Ascending aorta (tissue), 2 donors: ENCODE measurements at places on chromosomes 4 and X. TPM values are rescaled to one million over a fixed set of nuclear protein-coding genes. Genes with fewer than 3 reads are reported as not detected.

- no peak for DNase-seq
Observed at GRCh38 chrX:37986893-37987292, 19.5 kb upstream of the SYTL5 start.

GRCh38 chrX:112457788-112458187, 221.9 kb downstream of the LHFPL1 start:
- DNase-seq, result no peak

DNA sequence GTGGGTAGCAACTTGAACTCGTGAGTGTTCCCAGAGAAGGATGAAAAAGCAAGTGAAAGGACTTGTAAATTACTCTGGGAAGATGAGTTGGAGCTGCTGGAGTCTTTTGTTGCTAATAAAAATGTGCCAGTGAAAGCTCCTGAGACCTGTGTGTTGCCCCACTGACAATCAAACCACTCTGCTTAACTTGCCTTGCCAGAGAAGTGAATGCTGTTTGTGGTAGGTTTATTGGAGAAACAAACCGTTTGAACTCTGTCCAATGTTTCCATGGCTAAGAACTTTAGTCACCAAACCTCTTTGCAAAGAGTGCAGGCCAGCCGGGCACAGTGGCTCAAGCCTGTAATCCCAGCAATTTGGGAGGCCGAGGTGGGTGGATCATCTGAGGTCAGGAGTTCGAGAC, 586.9 kb downstream of the PCDH7 start:
- no peak for DNase-seq

DNA sequence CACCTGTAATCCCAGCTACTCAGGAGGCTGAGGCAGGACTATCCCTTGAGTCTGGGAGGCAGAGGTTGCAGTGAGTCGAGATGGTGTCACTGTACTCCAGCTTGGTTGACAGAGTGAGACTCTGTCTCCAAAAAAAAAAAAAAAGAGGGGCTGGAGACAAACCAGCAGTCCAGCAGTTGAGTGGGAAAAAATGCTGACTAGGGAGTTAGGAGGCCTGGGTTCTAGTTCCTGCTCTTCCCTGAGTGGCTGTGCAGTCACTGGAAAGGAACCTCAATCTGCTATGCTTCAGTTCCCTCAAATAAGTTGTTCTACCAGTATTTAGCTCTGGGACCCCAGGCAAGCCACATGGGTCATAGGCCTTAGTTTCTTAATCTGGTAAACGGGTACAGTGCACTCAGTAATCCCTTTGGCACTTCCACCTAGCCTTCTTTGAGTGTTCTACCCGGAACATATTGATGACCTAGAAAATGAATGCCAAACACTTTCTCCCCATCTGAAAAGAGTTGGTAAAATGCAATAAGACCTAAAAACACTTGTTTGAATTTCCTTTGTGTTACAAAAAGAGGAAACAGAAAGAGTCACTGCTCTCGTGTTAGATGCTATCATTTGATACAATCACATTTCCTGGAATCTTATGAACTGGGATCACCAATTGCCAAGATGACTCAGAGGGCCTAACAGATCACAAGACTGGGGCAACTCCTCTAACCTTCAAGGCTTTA, 99.3 kb upstream of the EGFL6 start:
- DNase-seq, result no peak

DNA sequence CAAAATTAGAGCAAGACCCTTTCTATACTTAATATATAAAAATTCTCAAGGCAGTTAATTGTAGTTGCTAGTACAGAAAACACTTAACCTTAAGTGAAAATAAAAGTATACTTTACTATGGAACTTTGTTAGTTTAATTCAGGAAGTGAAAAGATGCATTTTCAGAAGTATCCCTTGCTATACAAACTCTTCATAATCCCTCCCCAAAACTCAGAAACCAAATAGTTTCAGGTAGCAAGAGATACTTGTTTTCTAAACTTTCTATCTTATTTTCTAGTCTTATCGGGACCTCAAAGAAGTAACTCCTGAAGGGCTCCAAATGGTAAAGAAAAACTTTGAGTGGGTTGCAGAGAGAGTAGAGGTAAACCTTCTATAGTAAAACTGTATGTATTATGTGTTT, 14.3 kb downstream of the PAICS start:
- no peak for DNase-seq

DNA sequence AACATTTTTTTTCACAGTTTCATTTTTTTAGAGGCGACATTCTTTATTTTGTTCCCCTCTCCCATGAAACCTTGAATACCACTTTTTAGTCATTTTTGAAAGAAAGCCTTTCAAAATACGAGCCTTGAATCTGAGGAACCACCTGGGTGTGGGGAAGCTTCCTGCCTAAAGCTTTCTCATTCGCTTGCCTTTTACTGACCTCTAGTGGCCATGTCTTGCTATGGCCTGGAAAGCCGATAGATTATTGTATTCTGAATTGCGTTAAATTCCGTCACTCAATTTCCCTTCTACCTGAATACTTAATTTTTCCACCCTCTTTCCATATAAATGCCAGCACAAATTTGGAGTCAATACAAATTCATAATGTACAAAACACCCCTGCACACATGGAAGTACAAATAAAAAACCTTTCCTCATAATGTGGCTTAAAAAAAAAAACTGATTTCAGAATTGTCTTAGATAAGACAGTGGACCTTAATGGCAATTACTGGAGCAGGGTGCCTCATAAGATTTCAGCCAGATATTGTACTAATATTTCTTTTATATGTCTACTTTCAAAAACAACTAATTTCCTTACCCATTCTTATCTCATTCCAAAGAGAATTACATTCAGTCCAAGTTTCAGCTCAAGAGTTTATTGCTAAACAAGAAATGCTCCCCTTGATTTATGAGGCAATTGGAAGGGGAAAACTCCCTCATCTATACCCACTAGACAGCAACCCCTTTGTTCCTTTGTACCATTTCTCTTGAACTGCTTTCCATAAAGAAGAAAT, 217.9 kb downstream of the CENPC start:
- no peak for DNase-seq

DNA sequence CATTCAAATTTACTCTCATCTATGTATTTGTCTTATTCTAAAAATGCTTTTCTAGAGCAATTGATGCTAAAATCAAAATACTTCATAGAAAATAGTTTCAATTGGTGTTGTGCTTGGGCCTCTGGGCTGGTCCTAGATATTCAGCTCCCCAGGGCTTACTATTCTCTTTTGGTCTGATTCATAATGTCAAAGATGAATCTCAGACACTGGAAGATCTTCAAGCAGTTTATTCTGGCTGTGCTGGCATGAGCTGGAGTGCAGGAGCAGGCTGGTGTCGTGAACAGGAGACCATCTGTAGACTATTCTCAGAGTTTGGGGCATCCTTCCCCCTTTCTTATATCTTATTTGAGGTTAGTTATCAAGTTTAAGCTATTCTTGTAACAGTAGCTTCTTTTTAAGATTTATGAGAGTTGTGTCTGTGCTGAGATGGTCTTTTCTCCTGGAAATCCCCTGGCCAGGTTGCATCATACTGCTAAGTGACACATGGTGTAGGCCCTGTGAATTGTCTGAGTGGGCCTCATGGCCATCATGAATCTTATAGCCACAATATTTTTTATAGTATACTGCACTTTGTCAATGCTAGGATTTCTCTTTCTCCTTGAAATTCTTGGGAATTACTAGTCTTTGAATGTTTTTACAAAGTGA, 1624.0 kb upstream of the IGFBP7 start:
- DNase-seq, result no peak

- DNase-seq, result no peak
Observed at GRCh38 chrX:101276238-101276637, 14.9 kb downstream of the TAF7L start.

- no peak for DNase-seq
Observed at GRCh38 chrX:11470250-11470974, 177.2 kb downstream of the AMELX start.

GRCh38 chr4:13539047-13539618, 5.2 kb downstream of the NKX3-2 start:
- no peak for DNase-seq

TKTL2 gene
- total RNA-seq, result not detected

SLC10A3 gene
- total RNA-seq, result 66.2 TPM

DIPK2B gene
- total RNA-seq, result 76.2 TPM

DNA sequence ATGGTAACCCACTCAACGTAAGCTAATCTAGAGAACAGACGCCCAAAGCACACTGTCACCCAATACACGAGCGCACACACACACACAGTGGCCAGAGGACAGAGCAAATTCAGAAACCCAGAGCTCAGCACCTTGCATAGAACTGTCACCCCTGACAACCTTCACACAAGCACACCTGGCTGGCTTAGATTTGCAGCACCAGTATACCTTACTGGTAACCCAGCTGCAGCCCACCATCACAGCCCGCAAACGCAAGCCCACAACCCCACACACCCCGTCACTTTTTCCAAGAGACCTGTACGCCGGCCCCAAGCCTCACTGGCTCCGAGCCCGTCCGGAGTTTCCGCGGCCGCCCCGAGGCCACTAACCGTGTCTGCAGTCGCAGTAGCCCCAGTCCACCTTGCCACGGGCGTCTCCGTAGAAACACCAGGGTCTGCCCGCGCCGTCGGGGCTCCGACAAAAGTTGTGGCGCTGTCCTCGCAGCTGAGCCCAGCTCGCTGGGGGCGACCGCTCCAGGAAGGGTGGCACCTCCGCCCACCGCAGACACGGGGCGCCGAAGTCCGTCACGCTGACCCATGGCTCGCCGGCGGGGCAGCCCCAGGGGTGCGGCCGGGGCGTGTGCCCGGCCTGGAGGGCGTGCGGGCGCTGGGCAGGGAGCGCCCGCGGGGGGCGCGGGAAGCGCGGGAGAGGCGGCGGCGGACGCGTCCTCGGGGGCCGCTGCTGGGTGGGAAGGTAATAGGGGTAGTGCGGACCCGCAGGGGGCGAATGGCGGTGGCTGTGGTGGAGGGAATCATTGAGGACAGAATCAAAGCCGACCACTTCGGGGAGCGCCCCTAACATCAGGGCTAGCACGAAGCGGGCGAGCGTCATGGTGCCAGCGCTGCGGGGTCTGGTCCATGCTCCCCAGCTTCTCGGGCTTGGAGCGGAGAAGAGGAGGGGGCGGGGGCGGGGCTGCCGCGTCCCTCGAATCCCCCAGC, 664 bp downstream of the PRSS12 start:
- no peak for DNase-seq

LEF1 gene
- total RNA-seq, result not detected

- DNase-seq, result no peak
Observed at GRCh38 chr4:187236209-187236890, 512.7 kb upstream of the FAT1 start.

GRCh38 chr4:163726641-163727040, 232.2 kb downstream of the TMA16 start:
- DNase-seq, result no peak

REST gene
- 86.5 TPM for total RNA-seq
